ENCODE measurements at places on chromosomes 16 and 17.
A peak's percentile ranks its signal among the peaks of the same experiment; 100 is the strongest.

- no peak for DNase-seq
Observed at GRCh38 chr17:1557355-1558095, 5.1 kb downstream of the PITPNA start.

GRCh38 chr17:42744283-42744805 is 496 bp downstream of the EZH1 start:
- DNase-seq = peak; percentile 71

DNA sequence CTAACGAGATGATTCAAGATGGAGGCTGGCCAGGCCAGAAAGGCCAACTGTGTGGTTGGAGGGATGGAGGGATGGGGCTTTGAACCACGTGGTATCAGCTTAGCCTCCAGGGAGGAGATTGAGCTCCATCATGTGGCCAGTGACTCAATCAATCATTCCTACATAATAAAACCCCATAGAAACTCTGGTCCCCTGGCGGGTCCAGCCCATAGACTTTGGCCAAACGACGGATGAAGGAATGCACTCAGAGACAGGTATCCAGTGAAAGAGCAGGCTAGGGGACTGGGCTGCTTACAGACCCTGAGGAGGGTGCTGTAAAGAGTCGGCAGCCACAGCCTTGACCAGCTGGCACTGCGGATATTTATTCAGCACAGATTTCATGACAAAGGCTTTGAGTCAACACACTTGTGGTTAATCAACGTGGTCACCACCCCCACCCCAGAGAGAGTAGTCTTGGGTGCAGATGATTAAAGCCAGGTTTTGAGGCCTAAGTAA is 308.7 kb upstream of the TNRC6C start:
- no peak for DNase-seq

- DNase-seq = no peak
Observed at GRCh38 chr17:60506312-60506711, 19.7 kb downstream of the APPBP2 start.

DNA sequence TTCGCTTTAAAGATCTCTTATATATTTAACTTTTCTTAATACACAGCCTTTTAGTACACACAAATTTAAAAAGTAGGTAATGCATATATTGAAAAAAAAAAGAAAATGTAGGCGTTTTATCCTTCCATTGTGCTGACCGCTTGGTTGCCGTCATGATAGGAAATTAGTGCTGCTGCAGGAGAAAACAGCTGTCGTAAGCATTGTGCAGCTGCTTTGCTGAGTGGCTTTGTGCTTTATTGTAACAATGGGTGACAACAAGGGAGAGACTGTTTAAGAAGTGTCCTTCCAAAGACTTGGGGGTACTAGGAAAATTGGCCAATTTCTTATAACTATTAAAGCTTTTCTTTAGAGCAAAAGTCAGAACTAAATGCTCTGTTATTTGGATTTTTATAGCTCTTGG is 5.0 kb downstream of the HERPUD1 start:
- DNase-seq = no peak

GRCh38 chr16:60731329-60732050 is 1304.7 kb downstream of the CDH8 start:
- DNase-seq = no peak

DNA sequence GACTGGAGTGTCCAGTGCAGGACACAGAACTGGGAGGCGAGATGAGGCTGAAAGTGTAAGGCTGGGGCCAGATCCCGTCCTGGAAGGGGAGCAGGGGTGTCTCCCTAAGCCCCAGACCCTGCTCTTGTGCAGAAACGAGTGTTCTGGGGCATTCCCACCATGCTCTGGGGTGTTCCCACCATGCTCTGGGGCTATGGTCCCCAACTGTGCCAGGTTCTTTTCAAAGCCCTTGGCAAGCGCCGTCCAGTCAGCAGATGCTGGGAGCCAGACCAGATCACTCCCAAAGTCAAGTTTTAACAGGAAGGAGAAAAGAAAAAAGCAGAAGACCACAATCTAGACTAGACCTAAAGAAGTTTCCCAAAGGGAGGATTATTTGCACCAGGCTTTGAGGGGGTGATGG is 2.5 kb downstream of the TAX1BP3 start:
- DNase-seq = peak; percentile 53

- no peak for DNase-seq
Observed at GRCh38 chr17:29085223-29085622, 42.3 kb downstream of the PIPOX start.

DNA sequence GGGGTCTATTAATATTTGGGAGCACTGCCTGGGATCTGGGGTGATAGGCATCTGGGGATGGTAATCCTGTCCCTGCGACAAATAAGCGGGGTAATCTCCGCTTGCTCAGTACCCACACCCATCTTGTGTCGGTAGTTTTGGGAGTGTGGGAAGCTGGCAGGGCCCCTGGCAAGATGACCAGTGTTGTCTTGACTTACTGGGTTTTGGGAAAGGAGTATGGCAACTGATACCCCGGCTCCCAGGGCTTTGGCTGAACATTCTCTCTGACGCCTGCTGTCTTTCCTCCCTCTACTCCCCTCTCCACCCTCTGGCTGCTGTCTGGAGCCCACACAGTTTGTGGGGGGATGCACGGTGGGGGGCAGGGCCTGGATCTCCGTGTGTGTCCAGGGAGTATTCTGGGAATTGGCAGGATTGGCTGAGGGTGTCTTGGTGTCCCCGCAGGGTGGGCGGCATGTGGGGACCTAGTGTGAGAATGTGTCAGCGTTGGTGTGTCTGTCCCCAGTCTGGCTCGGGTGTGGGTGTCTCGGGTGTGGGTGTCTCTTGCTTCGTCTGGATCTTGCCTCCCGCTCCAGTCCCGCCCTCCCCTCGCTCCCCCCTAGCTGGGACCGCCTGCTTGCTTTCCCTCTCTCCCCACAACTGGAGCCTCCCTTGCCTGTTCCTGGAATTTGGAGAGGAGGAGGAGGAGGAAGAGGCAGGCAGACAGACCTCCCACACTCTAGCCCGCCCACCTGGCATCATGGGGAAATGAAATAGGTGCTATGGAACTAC is 12.0 kb downstream of the RARA start:
- DNase-seq = no peak

DNA sequence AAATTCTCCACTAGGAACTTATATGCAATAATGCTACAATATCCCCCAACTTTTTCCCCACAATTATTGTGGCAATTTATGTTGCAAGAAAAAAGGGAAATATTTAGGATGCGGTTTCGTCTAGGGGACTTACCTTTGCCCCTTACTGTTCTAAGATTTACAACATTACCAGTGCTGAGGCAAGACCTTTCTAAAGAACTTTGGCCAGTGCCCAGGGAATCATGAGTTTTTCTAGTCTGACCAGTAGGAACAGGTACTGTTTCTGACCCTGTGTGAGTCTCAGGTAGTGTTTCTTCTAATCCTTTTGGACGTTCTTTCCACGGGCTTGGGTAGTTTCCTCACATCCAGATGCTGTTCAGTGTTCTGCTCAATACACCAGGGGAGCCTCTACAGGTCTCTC is 373.7 kb downstream of the HAPSTR1 start:
- no peak for DNase-seq

- DNase-seq = no peak
Observed at GRCh38 chr17:76880268-76880667, 12.1 kb downstream of the MGAT5B start.

DNA sequence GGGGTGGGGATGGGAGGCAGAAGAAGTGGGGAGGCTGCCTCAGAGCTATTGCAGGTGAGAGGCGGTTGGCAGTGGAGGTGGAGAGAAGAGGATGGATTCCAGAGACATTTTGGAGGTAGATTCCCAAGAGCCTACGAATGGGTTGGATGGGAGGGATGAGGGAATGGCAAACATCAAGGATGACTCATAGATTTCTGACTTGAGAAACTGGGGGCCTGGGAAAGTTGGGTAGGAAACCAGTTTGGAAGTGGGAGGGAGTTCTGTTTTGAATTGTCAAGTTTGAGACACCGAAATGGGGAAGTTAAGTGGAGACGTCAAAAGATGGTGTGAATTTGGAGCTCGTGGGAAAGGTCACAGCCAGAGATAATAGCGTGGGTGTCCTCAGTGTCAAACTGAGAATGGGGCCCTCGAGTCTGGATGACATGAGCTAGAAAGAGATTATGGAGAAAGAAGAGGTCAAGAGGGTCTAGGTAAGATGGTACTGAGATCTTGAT is 6.2 kb upstream of the CYLD start:
- DNase-seq = no peak

DNA sequence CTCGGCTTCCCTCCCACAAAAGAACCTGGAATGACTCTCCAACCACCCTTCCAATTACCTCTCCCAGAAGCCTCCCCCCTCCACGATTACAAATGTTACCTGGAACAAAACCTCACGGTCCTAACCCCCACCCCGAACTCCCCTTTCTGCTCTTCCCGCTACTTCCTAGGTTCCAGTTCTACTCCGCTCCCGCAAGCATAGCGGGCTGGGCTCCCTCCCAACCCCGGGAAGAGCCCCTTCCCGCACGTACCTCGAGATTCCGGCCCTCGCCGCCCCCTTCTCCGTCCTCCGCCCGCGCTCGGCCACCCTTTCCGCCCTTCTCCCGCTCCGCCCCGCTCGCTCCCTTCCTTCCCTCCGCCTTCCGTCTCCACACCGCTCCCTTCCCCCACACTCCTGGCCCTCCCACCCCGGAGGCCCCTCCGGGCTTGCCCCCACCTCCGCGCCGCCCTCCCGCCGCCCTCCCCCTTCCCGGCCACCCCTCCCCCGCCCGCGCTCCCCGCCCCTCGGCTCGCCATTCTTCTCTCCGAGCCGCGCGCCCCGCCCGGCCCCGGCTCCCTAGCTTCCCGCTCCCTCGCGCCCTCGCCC is 457 bp downstream of the CHTF8 start:
- peak; percentile 90 for DNase-seq

DNA sequence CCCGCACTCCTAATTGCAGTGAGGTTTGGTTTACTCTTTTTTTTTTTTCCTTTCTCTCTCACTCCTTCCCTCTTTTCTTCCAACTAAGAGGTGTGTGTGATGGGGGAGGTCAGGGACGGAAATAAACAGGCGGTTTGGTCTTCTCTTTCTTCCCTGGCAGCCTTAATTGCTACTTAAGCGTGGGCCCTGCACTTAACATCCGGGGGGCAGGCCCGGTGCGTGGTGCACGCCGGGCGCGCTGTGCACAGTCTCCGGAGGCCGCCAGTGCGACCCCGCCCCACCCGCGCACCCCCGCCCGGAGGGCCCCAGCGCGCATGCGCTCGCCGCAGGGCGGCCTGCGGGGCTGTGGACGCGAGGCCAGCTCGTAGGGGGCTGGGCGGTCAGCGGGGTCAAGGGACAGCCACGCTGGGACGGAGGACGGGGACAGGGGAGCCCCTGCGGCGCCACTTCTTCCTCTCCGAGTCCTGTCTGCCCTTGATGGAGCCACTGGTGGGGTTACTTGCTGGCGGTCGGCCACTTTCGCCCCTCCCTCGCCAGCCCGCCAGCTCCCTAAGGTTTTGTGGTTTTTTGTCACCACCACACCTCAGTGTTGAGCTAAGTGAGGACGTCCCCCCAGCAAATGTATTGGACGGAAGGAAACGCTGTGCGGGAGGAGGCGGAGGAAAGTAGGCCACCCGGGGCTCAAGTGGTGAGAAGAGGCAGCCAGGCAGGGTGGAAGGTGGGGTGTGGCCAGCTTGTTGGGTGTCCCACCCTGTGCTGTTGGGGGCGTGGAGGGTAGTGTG is 120.9 kb downstream of the MRM1 start:
- no peak for DNase-seq

DNA sequence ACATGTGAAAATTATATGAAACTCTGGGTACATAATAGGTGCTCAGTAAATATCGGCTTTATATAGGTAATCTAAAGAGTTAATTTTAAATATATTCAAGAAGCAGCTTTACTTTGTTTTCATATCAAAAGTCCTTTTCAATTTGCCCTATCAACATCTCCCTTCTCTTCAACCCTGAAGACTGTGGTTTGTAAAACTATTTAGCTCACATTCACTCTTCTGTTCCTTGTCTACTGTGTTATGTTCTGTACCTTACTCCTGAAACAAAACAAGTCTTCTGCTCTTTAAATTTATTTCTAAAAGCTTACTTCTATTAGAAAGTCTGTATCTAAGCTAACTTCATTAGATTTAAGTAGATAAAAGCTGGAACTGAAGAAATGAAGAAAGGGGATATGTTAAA is 301.7 kb upstream of the PMFBP1 start:
- no peak for DNase-seq
